ENCODE measurements at places on chromosomes 5 and 9.

- DNase-seq = no peak
Observed at GRCh38 chr5:168720575-168720974, 141.4 kb upstream of the PANK3 start.

DNA sequence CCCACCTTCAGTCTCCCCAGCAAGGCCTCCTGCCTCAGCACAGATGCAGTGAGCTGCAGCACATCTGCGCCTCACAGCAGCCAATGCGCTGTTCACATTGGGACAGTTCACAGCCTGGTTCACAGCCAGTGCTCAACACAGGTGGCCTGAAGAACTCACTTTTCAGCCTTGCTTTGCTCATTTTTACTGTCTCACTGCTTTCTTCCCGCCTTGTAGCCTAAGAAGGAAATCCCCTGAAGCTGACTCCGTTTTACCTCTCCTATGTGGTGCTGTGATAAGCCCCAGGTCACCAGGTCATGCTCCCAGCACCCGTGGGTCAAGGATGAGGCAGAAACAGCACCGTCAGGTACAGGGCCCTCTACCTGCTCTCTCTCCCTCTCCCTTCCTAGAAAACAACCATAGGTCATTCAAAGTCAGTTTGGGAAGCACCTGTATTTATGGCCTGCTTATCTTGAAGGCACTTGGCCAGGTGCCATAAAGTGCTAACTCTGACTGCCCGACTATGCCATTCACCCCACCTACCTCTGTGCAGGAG is 1.1 kb downstream of the GCNT4 start:
- DNase-seq = no peak

GRCh38 chr9:93231121-93231694 is 47.3 kb downstream of the WNK2 start:
- DNase-seq = peak; percentile 69

GRCh38 chr9:37200433-37201005 is 80.1 kb downstream of the ZCCHC7 start:
- no peak for DNase-seq

DNA sequence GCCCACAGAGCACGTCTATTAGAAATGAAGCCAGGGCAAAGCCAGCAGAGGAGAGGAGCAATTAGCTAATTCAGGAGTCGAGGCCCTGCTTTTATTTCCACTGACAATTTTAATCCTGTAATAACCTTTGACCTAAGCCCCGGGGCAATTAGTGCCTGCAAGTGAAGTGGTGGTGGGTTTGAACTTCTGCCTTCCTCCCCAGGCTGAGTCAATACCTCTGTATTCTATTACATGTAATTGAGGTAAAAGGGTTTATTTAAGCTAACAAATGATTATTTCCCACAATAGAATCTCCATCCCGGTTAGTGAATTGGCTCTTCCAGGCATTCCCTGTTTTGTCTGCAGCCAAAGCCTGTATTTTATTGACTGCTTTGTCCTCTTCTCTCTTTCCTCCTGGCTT is 49.9 kb downstream of the FGF18 start:
- DNase-seq = no peak

- DNase-seq = no peak
Observed at GRCh38 chr5:50700706-50701105, 34.3 kb downstream of the PARP8 start.

GRCh38 chr5:142680605-142681259 is 5.2 kb downstream of the FGF1 start:
- DNase-seq = no peak

- no peak for DNase-seq
Observed at GRCh38 chr5:14723701-14724132, 59.2 kb downstream of the OTULIN start.

- peak; percentile 48 for DNase-seq
Observed at GRCh38 chr5:160260881-160261815, 31.8 kb downstream of the FABP6 start.

- no peak for DNase-seq
Observed at GRCh38 chr5:57349214-57349613, 133.4 kb downstream of the ACTBL2 start.

- no peak for DNase-seq
Observed at GRCh38 chr5:95884017-95884325, 61.4 kb upstream of the GLRX start.

GRCh38 chr5:140043508-140043872 is 391 bp upstream of the NRG2 start:
- DNase-seq = no peak

DNA sequence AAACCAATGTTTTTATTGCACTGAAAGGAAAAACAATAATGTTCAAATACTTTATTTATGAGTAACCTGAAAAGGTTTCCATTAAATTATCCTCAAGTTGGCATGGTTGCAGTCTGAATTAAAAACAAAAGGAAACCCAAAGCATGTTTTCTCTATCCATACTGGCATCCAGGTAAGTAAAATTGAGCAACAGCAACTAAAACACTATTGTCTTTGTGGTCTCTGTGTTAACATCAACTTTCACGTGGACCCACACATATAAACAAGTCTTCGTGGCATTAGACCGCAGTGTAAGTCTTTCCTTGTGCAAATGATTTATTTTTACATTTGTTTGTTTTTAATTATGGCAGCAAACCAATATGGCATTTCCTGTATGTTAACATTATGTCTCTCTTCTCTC is 757.6 kb downstream of the SEMA5A start:
- no peak for DNase-seq

- peak; percentile 25 for DNase-seq
Observed at GRCh38 chr9:70868661-70869652, 252.5 kb downstream of the TRPM3 start.

DNA sequence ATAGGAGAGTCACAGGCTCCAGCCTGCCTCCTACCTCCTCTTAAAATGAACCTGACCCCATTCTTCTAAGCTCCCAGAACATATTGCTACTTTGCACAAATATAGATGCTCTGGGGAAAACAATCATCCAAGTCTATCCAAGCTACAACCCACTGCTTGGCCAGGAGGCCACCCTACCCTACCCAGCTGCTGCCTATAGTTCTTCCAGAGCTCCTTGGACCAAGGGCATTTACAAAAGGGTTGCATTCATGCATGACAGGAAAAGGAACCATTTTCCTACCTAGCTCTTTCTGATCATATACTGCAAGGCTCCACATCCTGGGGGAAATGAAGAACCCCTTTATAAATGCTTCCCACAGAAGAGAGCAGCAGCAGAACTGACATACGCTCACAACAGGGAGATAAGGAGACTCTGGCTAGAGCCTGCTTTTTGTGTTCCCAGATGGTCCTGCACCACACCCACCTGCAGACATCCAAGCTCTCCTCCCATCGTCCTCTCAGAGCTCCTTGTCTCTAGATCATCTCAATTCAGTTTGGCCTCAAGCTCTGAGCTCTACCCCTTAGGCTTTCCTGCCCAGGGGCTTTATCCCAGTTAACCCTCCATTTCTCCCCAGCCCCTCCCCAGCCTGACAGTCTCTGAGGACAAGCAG is 185.5 kb downstream of the SPOCK1 start:
- DNase-seq = no peak

DNA sequence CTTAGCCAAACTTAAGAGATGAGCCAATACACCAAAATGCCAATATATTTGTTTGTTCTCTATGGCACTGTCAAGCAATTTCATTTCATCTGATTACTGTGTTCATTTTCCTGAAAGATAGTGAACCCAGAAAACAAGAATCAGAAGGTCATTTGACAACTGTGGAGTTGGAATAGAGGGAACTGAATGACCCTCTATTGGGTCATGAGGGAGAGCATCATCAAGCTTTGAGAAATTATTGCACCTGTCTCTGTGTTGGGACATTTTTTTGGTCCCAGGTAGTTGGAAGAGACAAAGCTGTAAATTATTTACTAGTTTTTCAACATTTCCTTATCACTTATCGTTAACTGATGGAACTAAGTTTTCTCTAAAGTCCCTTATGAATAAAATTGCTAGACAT is 129.4 kb downstream of the GHR start:
- DNase-seq = no peak

DNA sequence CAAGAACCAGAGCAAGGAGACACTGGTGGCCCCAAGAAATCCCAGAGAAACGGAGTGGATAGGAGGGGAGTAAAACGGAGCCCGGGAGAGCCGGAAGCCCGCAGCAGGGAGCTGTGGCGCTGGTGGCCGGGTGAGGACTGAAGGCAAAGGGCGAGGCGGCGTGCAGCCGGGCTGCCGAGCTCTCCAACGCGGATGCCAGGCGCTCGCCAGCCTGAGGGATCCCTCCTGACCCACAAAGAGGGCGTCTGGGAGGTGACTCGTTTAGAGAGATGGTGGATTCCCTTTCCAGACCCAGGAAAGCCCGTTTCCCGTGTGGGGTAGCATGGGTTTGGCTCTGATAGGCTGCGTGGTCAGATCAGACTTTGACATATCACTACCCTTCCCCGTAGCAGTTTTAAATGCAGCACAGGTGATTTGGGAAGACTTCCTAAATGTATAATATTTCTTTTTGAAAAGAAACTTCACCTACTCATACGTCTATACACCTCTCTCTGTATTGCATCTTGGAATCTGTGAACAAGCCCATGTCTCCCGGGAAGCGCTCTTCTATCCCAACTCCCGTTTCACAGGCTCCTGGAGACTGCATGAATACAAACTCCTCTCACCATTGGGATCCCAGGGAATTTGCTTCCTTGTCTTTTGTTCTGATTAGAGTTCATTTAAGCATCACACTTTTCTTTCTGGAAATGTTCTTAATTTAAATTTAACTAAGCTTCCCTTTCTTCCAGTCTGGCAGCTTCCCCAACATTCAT is 158.1 kb downstream of the C9orf152 start:
- peak; percentile 55 for DNase-seq

- DNase-seq = no peak
Observed at GRCh38 chr5:122915717-122916461, 70.5 kb downstream of the SNX24 start.

DNA sequence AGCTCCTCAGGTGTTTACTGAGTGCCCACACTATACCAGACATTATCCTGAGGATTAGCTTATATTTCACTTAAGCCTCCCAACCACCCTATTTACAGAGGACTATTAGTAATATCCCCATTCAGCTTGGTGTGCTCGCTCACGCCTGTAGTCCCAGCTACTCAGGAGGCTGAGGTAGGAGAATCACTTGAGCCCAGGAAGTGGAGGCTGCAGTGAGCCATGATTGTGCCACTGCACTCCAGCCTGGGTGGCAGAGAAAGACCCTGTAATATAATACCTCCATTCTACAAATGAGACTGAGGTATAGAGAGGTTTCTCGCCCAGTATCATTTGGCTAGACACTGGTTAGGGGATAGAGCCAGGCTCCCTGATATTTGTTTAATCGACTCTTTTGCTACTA is 18.0 kb upstream of the MATR3 start:
- no peak for DNase-seq

- DNase-seq = no peak
Observed at GRCh38 chr9:86020731-86021130, 78.6 kb downstream of the GOLM1 start.

DNA sequence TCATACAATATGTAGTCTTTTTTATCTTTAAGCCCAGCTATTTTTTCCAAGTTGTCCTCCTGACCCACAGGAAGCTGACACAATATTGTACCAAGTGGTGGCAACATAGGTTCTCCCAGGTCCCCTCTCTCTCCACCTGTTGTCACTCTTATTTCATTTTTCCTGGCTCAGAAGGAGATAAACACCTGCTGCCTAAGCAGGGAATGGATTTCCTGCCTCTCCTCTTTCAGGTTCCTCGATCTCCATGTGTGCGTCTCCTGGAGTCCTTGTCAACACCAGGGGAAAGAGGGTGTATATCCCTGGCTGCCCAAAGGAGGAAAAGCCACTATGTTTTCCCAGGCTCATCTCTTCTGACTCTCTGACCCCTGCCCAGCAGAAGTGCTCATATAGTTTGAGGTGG is 81.8 kb upstream of the KLF9 start:
- DNase-seq = no peak

DNA sequence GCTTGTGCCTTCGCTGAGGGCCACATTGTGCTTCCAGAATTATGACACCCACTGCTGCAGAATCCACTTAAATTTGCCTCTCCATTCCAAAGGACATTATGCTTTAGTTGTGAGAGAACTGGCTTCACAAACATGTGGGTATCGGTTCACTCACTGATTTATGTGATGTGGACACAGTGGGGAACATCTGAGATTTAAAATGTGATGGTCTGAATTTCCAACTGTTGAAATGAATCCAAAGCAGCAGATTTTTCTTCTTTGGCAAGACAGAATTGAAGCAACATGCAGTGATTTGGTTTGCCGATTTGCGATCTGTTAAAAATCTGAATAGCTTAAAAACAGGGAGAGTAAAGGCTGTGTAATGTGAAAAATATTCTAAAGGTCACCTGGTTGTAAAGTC is 20.3 kb downstream of the PCSK5 start:
- DNase-seq = no peak

DNA sequence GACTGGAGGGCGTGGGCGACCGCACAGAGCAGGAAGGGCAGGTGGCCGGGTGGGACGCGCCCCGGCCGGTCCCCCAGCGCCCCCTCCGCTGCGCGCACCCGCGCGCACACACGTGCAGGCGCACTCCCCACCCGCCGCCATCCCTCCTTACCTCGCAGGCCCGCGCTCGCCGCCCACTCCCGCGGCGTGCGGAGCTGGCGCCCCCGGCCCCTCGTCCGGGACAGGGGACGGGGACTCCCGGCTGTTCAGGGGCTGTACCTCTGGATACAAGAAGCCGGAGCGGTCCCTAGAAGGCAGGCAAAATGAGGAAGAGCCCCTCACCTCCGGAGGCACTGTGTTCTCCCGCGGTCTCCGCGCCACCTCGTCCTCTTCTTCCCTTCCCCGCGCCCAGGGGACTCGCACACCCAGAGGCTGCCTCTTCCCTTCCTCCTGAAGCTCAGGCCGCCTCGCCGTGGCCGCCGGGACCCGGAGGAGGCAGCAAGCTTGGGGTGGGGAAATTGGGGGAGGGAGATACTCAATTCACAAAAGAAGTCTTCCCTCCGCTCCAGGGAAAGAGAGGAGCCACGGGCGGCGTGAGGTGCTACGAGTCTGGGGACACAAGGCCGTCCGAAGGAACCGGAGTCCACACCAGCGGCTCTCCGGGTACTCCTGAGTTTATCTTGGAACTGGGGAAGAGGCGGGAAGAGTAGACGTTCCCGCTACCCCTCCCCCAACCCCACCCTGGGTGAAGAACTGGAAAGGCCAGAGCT is 1.4 kb upstream of the GABRB2 start:
- DNase-seq = peak; percentile 21

Data from left cardiac atrium (tissue), 4 donors.